IMR-90 (cell line): ENCODE measurements at places on chromosomes 1 and 21.

DNA sequence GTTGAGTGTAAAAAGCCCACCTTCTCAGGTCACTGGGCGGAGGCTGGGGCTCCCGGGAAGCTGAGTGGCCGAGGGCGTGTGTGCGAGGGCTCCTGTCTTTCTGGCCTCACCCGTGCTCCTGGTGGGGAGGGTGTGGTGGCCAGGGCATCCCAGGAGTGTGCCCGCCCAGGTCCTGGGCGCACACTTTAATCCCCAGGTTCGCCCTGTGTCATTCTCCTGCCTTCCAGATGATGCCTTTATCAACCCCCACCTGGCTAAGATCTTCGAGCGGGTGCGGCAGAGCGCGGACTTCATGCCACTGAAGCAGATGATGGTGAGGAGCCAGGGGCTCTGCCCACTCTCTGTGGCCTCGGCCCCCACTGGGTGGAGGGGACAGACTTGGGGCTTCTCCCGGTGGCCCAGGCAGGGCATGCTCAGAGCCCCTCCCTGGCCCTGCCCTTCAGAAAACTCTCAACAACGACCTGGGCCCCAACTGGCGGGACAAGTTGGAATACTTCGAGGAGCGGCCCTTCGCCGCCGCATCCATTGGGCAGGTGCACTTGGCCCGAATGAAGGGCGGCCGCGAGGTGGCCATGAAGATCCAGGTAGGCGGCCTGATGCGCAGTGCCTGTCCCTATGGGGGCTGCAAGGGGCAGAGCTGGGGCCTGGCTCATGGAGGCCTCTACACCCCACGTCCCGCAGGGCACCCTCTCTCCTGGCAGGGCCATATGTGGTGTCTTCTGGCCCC lies 42.5 kb downstream of the COQ8A start:
- no peak for DNase-seq

DNA sequence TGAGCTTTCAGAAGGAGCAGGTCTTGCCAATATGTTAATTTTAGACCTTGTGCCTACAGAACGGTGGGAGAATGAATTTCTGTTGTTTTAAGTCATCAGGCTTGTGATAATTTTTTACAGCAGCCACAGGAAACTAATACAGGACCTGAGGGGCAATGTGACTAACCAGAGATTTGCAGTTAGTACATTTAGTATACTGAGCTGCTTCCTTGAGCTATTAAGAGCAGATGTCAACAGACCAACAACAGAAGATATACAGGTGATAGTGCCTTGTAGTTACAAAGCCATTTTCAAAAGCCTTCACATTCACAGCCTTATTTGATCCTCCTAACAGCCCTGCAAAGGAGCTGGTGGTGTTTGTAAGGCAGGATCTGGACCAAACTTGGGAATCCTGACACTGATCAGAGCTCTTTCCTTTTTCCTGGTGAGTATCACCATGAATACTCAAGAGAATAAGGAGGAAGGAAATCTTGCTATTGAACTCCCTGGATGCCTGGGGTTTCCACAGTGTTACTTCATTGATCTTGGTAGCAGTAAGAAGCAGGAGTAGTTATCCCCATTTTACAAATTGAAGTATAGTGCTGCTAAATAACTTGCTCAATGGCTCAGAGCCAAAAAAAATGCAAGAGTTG lies 4.7 kb upstream of the SLAMF1 start:
- DNase-seq: no peak

GRCh38 chr1:47181955-47182675 lies 7.7 kb downstream of the PDZK1IP1 start:
- DNase-seq: peak; percentile 33

- no peak for DNase-seq
Observed at GRCh38 chr1:177686933-177687332, 282.9 kb downstream of the SEC16B start.

DNA sequence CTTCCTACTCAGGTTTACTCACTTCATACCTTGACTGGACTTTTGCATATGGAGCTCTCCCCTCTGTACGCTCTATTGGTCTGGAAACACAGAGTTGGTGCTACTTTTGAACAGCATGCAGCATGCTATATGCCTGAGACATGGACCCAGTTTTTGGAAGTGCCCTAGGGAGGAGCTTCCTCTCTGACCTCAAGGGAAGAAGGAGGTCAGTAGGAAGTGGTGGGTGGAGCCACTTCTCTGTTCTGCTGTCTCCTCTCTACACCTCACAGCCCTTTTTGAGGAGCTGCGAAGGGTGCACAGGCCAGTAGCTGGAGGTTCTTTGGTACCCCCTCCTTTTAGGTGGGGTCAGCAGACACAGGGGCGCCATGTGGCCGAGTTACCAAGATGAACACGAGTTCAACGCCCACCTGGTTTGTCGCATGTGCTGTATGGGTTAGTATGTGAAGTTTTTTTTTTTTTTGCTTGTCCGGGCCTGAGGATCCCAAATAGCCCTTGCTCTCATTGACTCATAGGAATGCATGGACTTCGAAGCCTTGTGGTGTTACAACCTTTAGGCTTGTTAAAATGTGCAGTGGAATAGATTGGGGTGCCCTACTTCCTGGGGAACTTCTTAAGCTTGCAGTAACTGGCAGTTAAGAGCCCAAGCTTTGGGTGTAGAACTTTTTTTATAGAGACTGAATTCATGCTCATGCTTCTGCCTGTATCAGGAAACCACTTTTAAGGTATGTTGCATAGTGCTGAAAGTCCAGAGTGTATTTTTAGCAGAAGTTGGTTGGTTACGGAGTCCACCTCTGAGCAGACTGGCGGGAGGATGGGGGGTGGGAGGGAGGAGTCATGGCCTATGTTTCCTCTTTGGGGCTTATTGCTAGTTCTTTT lies 10.7 kb downstream of the MACF1 start:
- no peak for DNase-seq

DNA sequence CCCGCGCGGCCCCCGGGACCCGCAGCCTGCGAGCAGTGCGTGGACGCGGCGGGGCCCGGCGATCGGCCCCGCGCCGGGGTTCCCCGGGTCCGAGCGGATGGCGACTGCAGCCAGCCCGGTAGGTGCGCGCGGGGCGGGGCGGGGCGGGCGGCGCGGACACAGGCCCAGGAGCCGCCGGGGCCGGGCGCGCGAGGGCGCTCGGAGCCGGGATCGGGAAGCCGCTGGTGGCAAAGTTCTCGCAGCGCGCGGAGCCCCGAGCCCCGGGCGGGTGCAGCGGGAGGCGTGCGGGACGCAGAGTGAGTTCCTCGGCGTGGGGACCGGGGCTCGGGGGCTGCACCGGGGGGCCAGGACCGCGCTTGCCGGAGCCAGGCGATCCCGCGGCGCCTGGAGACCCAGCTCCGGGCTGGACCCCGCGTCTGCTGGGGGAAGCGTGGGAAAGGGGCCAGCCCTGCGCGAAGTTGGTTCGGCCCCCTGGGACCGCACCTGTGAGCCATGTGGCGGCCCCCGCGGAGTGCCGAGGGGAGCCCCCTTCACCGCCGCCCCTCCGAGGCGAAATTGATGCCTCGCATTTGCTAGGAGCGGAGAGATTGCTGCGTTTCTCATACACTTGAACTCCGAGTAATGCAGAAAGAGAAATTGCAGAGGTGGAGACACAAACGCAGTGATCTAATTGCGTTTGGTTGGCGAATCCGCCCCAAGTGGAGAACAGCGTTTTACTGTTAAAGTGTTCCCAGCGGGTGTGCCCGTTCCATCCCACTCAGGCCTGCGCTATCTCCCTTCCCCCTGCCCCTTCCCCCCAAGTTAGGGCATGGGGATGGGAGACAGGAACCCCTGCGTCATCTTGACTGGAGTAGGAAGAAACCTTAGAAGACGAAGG lies 228.9 kb upstream of the TMEM51 start:
- DNase-seq: peak; percentile 59

DNA sequence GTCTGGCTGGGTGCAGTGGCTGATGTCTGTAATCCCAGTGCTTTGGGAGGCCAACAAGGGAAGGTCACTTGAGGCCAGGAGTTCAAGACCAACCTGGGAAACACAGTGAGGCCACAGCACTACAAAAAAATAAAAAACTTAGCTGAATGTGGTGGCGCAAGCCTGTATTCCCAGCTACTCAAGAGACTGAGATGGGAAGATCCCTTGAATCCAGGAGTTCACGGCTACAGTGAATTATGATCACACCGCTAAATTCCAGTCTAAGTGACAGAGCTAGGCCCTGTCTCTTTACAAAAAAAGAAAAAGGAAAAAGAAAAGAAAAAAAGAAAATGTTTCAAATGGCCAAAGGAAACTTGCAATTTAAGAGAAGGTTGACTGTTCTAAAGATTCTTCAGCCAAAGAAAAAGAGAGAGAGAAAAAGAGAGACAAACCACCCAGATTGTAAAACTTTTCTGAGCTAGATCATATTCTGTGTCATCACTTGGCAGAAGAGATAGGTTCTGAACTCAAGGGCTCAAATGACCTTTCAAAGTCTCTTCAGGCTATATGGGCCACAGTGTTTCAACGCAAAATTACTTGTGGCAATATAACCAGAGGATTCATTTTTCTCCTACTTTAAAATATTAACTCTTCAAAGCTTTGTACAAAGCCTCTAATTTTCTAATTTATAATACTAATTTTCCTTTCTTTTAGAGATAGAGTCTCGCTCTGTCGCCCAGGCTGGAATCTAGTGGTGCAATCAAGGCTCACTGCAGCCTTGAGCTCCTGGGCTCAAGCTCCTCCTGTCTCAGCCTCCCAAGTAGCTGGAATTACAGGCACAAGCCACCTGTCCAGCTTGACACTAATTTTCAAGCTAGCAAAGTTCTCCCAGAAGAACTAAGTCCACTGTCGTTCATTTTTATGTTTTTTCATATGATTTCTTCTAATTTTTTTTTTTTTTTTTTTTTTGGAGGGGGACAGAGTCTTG lies 20.5 kb downstream of the ARID4B start:
- peak; percentile 19 for DNase-seq

DNA sequence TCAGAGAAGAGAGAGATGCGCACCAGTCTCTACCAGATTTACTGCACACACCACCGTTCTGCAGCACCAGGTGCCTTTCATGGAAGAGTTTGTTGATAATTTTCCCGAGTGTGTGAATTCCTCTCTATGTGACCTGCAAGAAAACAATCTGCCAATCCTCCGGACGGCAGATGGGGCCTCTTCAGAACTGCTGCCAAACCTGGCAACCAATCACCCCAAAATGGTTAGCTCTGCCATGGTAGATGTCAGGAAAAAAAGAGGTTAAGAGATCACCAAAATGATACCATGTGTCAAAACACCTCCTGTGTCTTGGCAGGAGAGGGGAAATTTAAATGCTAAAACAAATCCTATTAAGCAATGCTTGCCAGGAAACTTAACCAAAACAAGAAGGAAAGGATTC lies 96.5 kb downstream of the DAB1 start:
- DNase-seq: no peak

GRCh38 chr1:214116258-214116657 lies 128.5 kb downstream of the PROX1 start:
- no peak for DNase-seq

- no peak for DNase-seq
Observed at GRCh38 chr1:190258003-190258402, 219.7 kb downstream of the BRINP3 start.

DNA sequence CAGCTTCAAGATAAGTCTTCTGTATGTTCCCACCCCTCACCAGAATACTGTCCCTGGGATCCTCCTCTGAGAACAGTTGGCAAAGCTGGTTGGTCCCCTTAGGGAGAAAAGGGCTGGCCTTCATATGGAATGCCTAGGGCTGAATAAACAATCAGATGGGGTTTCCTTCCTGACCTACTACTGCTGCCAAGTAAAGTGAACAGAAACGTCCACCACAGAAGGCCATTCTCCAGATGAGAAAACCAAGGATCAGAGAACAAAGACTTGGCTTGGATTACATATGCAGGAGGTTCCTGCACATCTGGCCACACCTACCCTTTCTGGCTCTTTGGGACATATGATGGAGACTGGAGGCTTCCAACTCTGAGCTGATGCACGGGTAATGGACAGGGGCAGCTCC lies 194.5 kb downstream of the HIVEP3 start:
- DNase-seq: peak; percentile 54

- peak; percentile 98 for DNase-seq
Observed at GRCh38 chr1:44674113-44675000, at the start of the genes ARMH1 and TMEM53. ARMH1 (plus strand) TSS chr1:44674714; CDS start chr1:44689698, 14,984 bp downstream. TMEM53 (minus strand) TSS chr1:44674481; CDS start chr1:44674391, 90 bp downstream.

DNA sequence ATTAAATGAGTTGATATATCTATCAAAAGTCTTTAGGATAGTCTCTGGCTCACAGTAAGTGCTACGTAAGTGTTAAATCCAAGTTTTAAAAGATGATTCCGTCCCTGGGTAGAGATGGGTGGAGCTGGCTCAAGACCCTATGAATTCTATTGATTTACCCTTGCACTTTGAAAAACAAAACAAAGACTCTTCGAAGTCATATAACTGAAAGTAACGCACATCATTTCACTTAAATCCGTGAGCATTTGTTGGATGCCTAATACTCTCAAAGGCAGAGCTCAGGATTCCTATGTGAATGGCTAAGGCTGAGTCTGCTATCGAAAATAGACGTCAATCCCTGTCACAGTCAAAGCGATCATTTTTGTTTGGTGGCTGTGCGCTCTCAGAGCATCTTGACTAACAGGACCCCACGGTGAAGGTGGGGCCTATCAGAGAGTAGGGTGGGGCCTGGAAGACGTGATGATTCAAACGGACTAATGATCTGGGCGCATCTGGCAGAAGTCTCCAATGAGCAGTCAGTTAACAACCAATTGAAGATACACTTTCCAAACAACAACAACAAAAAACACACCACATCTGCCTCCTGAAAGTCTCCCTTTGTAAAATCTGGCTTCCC lies 1.2 kb upstream of the NUCKS1 start:
- no peak for DNase-seq

- DNase-seq: peak; percentile 49
Observed at GRCh38 chr1:11858968-11859871, 475 bp upstream of the NPPB start.

GRCh38 chr1:3943806-3944577 lies 43.9 kb upstream of the C1orf174 start:
- DNase-seq: no peak

DNA sequence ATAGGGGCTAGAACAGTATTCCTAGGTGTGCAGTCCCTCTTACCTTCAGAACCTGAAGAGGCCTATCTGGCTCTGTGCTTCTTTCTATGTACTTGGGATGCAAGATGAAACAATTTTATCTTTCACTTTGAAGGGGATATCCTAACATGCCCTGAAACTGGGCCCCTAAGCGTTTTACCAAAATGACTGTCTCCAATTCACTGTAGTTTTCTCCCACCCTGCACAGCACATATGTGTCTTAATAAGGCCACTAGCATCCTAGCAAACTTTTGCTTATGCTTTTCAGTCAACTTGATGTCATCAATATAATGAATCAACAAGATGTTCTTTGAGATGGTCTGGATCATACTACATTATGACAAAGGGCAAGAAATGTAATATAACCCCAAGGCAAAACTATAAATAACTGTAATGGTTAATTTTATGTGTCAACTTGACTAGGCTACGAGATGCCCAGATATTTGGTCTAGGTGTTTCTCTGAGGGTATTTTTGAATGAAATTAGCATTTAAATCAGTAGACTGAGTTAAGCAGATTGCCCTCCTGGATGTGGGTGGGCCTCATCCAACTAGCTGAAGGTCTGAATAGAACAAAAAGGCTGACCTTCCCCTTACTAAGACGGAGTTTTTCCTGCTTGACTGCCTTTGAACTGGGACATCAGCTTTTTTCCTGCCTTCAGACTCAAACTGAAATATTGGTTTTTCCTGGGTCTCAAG lies 9.2 kb upstream of the ZSWIM5 start:
- no peak for DNase-seq

DNA sequence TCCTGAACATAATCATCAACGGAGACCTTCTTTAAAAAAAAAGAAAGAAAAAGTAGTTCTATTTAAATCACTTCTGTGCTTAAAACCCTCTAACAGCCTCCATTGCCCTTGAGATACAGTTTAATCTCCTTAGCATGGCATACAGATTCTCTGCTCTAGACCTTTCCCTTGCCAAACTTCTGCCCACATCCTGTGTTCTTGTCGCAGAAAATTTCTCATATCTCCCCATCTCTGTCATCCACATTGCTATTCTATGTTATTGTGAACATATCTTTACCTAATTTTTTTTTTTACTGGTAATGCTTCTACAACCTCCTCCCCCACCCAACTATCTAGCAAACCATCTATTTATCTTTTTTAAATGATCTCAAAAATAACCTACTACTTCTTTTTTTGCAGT lies 135.7 kb upstream of the PROX1 start:
- DNase-seq: no peak
